ENCODE measurements at places on chromosomes 7 and 10. TPM values are rescaled to one million over a fixed set of nuclear protein-coding genes. Genes with fewer than 3 reads are reported as not detected.

CRPPA gene
- 4.5 TPM for polyA plus RNA-seq

TUBAL3 gene
- polyA plus RNA-seq: 0.16 TPM

NEBL gene
- 74.8 TPM for polyA plus RNA-seq

CPXM2 gene
- polyA plus RNA-seq: 6.3 TPM

HERPUD2 gene
- 35.2 TPM for polyA plus RNA-seq

PCGF5 gene
- polyA plus RNA-seq: 23.3 TPM

UCMA gene
- polyA plus RNA-seq: not detected

RPEL1 gene
- 0.11 TPM for polyA plus RNA-seq

ACSM6 gene
- polyA plus RNA-seq: 0.14 TPM

PNLIPRP3 gene
- polyA plus RNA-seq: not detected

PAPSS2 gene
- polyA plus RNA-seq: 36.0 TPM

C7orf57 gene
- polyA plus RNA-seq: 0.43 TPM

H2BK1 gene
- not detected for polyA plus RNA-seq

PRKG1 gene
- polyA plus RNA-seq: 10.7 TPM

TRIP6 gene
- polyA plus RNA-seq: 96.8 TPM

SRRM3 gene
- polyA plus RNA-seq: 2.2 TPM

BRI3 gene
- 102 TPM for polyA plus RNA-seq

HOXA10 gene
- polyA plus RNA-seq: 148 TPM

PROSER2 gene
- polyA plus RNA-seq: 6.1 TPM
